ENCODE measurements at places on chromosomes 7 and 10. TPM values are rescaled to one million over a fixed set of nuclear protein-coding genes. Genes with fewer than 3 reads are reported as not detected.

OR2A7 gene
- not detected for total RNA-seq

GPER1 gene
- 0.69 TPM for total RNA-seq

NME8 gene
- not detected for total RNA-seq

GSDME gene
- total RNA-seq, result 32.0 TPM

AKR1E2 gene
- 8.1 TPM for total RNA-seq

PAPSS2 gene
- 24.9 TPM for total RNA-seq

MYL10 gene
- total RNA-seq, result not detected

NOS3 gene
- total RNA-seq, result 0.34 TPM

CYP3A4 gene
- not detected for total RNA-seq

MLXIPL gene
- total RNA-seq, result 1.3 TPM
